Uterus (tissue), 4 donors: ENCODE measurements at places on chromosomes 2 and 18. TPM values are rescaled to one million over a fixed set of nuclear protein-coding genes. Genes with fewer than 3 reads are reported as not detected.

DNA sequence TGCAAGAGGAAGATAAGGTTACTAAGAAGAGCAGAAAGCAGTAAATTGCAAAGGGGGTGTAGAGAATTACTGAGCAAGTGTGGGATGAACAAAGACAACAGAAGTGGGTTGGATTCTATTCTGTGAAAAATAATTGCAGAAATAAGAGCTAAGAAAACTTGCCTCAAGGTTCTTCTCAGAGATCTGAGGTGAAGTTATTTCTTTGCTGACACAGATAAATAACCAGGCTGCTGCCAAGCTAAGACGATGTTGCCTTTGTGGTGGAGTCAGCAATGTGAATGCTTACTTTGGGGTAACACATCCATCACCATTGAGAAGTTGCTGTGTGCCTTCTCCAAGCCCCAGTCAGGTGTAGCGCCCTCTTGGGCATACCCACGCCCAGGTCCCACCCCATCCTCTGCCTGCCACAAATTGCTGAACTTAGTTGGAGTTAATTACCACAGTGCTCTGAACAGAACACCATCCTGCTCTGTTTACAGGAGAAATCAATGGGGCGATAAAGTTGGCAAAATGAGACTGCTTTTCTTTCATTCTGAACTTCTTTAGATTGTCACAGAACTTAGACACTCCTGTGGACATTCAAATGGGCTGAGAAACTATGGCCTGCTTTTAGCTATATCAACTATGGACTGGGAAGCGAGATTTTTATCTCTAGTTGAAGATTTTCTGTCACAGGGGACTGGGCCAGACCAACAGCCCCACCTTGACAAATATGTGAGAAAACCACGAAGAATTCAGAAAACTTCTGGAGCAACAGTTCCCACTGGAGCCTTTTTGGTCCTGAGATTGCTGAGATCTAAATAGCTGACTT is 283.6 kb downstream of the TMX3 start:
- no peaks in the 10 kb centered on the region for H3K4me1 ChIP-seq
- no peak overlapping the region for H3K27ac ChIP-seq
- no peak for DNase-seq
- H3K27me3 ChIP-seq, result no peaks in the 10 kb centered on the region

- no peak overlapping the region for H3K27ac ChIP-seq
- no peaks in the 10 kb centered on the region for H3K4me1 ChIP-seq
- no peaks in the 10 kb centered on the region for H3K27me3 ChIP-seq
- no peak overlapping the region for H3K4me3 ChIP-seq
Measured at GRCh38 chr2:131056204-131056931, 36.9 kb downstream of the FAM168B start.

- no peak overlapping the region for H3K4me3 ChIP-seq
- DNase-seq, result no peak
- H3K4me1 ChIP-seq, result no peaks in the 10 kb centered on the region
- H3K36me3 ChIP-seq, result no peaks in the 10 kb centered on the region
- no peak overlapping the region for H3K27ac ChIP-seq
- H3K27me3 ChIP-seq, result no peaks in the 10 kb centered on the region
Measured at GRCh38 chr2:39246382-39246980, 2.7 kb upstream of the CDKL4 start.

- no peaks in the 10 kb centered on the region for H3K4me1 ChIP-seq
- H3K4me3 ChIP-seq, result no peak overlapping the region
- no peak overlapping the region for H3K27ac ChIP-seq
Measured at GRCh38 chr2:223043164-223043941, 8.6 kb upstream of the KCNE4 start.

DNA sequence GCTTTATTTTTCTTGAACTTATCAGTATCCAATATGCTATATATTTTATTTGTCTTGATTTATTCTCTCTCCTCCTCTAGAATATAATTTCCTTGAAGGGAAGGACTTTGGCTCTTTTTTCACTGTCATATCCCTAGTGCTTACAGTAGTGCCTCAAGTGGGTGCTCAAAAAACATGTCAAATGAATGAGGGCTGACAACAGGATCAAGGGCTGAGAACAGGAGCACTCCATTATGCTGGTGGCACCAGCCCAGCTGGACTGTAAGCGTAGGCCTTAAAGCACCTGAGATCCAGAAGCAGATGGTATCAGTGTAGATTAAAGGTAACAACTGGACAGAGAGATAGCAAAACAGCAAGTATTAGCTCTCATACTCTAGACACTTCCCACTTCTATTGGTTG is 46.3 kb downstream of the PMS1 start:
- H3K4me1 ChIP-seq, result no peaks in the 10 kb centered on the region
- H3K27me3 ChIP-seq, result no peaks in the 10 kb centered on the region
- H3K4me3 ChIP-seq, result no peak overlapping the region
- DNase-seq, result no peak
- H3K27ac ChIP-seq, result no peak overlapping the region
- no peaks in the 10 kb centered on the region for H3K36me3 ChIP-seq

- H3K27ac ChIP-seq, result peak overlapping the region; percentile 90
- H3K27me3 ChIP-seq, result no peaks in the 10 kb centered on the region
- peak overlapping the region; percentile 87 for H3K4me3 ChIP-seq
- H3K36me3 ChIP-seq, result no peaks in the 10 kb centered on the region
- peaks cover 4% of the 10 kb centered on the region for H3K4me1 ChIP-seq
- peak; percentile 67 for DNase-seq
Measured at GRCh38 chr2:65431421-65432226, 775 bp downstream of the SPRED2 start.

DNA sequence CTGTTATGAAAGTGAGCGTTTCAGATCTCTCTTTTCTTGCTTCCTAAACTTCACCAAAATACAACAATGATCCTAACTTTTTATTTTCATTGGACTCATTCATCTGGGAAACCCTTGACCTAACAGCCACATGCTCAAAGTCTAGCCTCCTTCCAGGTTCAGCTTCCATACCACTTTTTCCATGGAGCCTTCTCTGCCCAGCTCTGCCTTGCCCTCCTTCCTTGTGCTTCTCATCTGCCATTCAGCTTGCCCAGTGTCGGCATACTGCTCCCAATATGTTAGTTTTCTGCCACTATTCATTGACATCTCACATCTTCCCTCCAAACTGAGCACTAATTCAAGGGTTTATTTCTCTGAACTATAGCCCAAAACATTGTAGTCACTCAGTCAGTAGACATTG is 214.7 kb downstream of the RAD51AP2 start:
- no peaks in the 10 kb centered on the region for H3K27me3 ChIP-seq
- no peak overlapping the region for H3K27ac ChIP-seq
- H3K4me1 ChIP-seq, result no peaks in the 10 kb centered on the region
- no peak overlapping the region for H3K4me3 ChIP-seq

GRCh38 chr2:205714058-205714776 is 31.9 kb downstream of the NRP2 start:
- peak overlapping the region; percentile 81 for H3K27ac ChIP-seq
- H3K36me3 ChIP-seq, result no peaks in the 10 kb centered on the region
- H3K4me3 ChIP-seq, result no peak overlapping the region
- H3K4me1 ChIP-seq, result peaks cover 8% of the 10 kb centered on the region
- no peak for DNase-seq
- H3K27me3 ChIP-seq, result no peaks in the 10 kb centered on the region

GRCh38 chr2:69116438-69116837 is 103.5 kb downstream of the ANTXR1 start:
- no peak overlapping the region for H3K4me3 ChIP-seq
- H3K27me3 ChIP-seq, result no peaks in the 10 kb centered on the region
- DNase-seq, result no peak
- H3K4me1 ChIP-seq, result no peaks in the 10 kb centered on the region
- no peaks in the 10 kb centered on the region for H3K36me3 ChIP-seq

- H3K36me3 ChIP-seq, result no peaks in the 10 kb centered on the region
- H3K4me3 ChIP-seq, result no peak overlapping the region
- no peak overlapping the region for H3K27ac ChIP-seq
- no peaks in the 10 kb centered on the region for H3K4me1 ChIP-seq
- H3K27me3 ChIP-seq, result no peaks in the 10 kb centered on the region
Measured at GRCh38 chr2:111626037-111626864, 257.7 kb downstream of the ANAPC1 start.

DNA sequence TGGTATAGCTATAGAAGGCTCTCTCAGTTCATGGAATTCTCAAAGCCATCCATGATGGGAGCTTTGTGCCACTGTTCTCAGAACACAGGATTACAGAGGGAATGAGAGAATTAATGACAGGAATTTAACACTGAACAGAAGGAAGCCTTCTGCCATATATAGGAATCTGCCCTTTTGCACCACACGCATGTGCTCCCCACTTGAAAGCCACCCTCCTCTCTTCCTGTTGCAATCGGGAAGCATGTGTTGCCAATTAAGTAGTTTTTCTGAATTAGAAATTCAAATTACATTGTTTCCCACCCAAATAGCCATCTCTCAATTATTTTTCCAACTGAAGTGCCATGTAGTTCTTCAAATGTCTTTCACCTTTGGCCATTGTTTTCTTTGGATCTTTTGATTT is 71.3 kb downstream of the C1D start:
- H3K4me1 ChIP-seq, result no peaks in the 10 kb centered on the region
- no peak for DNase-seq
- H3K4me3 ChIP-seq, result no peak overlapping the region
- H3K27ac ChIP-seq, result no peak overlapping the region
- H3K36me3 ChIP-seq, result no peaks in the 10 kb centered on the region
- no peaks in the 10 kb centered on the region for H3K27me3 ChIP-seq

DNA sequence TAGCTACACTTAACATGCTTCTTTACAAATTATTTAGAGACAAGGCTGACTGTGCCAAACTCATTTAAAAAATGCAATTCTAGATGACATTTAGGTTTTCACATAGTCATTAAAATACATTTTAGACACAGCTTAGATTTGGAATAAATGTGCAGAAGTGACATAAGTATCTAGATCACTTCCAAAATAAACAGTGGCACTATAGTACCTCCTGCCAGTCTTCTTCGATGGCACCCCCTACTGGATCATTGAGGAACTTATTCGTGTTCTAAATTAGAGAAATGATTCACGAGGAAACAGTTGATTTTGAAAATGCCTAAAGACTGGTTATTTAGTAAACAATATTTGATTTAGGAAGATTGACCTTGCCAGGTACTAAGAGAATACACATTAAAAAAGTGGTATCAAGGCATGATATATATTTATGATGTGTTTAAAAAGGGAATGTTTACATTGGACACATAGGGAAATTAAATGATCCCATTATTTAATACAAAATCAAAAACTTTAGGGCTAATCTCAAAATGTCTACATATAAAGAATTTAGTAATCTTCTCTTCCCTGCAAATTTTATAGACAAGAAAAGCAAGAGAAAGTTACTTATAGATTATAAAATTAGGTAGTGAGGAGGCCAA is 323.9 kb downstream of the XIRP2 start:
- DNase-seq, result no peak
- H3K4me1 ChIP-seq, result no peaks in the 10 kb centered on the region

DNA sequence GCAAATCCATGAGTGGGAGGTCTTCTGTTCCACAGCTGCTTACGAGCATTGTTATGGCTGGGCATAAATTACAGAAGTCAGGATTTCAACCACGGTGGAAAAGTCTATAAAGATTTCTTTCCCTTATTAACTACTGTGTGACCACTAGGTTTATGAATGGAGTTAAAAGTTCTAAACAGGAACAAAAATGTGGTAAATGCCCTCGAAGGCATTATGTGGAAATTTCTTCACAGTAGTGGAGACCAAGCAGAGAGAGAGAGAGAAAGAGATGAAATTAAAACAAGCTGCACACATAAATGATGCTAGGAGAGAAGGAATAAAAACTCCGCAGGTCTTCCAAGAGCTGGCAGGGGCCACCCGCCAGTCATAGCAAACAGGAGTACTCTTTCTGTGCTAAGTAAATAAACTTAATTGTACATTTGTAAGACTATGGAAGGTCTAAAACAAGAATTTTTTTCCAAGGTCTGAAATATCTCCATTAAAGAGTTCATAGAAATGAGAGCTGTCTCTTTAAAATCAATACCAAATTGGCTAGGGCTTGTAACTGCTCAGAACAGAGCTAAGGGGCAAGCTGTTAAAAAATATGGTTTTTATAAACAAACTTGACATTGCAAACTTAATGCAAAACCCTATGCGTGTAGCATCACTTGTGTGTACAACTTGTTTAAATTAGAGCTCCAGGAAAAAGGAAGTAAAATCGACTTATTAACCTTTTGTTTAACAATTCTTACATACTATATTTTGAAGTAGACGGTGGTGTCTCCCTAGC is 438.2 kb downstream of the MEIS1 start:
- H3K27ac ChIP-seq, result peak overlapping the region; percentile 64
- H3K4me3 ChIP-seq, result no peak overlapping the region
- DNase-seq, result no peak
- H3K4me1 ChIP-seq, result peaks cover under 1% of the 10 kb centered on the region

DNA sequence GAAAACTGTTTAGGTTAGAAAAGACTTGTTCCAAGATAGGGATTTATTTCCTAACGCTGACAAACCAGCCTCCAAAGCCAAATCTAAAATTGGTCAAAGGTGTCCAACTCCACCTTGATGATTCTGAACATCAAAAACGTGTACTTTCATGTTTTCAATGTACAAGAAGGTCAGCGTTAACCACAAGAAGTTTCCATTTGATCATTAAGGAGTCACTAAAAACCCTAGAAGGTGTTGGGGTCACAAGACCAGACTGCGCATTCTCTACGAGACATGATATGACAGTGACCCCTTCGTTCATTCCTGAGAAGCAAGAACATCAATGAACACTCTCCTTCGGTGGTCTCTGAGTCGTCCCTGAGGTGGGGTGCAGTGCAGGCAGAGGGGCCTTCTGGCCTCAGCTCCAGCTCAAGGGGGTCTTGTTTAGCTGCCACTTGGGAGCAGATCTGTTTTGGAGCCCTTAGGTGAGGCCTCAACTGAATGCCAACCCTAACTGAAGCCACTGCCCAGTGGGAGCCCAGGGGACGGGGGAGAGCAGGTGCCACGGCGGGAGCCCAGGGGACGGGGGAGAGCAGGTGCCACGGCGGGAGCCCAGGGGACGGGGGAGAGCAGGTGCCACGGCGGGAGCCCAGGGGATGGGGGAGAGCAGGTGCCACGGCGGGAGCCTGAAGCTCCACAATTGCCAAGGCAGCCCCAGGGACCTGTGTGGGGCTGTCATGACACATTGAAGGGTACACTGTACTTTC is 55.2 kb downstream of the PARD6G start:
- H3K4me3 ChIP-seq, result no peak overlapping the region
- H3K27ac ChIP-seq, result no peak overlapping the region
- no peaks in the 10 kb centered on the region for H3K4me1 ChIP-seq
- no peak for DNase-seq
- H3K36me3 ChIP-seq, result no peaks in the 10 kb centered on the region

DNA sequence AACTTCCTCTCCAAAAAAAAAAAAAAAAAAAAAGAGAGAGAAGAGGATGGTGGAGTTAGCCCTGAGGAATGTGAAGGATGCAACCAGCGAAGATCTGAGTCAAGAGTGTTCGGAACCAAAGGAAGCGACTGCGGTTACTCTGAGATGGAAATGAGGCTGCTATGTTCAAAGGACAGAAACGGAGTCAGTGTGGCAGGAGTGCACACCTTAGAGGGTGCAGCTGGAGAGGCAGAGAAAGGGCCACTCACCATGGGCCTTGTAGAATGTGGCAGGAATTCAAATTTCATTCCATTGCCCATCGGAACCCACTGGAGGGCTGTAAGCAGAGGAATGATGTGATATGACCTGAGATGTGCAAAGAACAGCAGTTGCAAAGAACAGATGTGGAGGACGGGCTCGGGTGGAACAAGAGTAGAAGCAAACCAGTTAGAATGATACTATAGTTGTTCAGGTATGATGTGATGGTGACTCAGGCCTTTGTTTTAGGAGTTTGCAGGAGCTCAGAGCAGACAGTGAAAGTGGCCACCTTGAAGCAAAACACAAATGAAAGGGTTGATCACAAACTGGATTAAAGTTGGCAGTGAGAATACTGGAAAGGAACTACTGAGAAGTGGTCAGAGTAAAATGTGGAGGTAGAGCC is 22.6 kb downstream of the ITGA6 start:
- no peak for DNase-seq
- H3K4me1 ChIP-seq, result no peaks in the 10 kb centered on the region
- no peak overlapping the region for H3K4me3 ChIP-seq
- no peaks in the 10 kb centered on the region for H3K36me3 ChIP-seq

Gene CDCA7
- 31.0 TPM for total RNA-seq

Gene STPG4
- total RNA-seq, result not detected

Gene CFC1
- 0.62 TPM for total RNA-seq
